Ammon's horn (tissue), 1 donor: ENCODE measurements at places on chromosomes 2 and 18.
A peak's percentile ranks its signal among the peaks of the same experiment; 100 is the strongest.

- no peak for DNase-seq
These were observed 80.7 kb upstream of the STON1 start for GRCh38 chr2:48449073-48449840.

DNA sequence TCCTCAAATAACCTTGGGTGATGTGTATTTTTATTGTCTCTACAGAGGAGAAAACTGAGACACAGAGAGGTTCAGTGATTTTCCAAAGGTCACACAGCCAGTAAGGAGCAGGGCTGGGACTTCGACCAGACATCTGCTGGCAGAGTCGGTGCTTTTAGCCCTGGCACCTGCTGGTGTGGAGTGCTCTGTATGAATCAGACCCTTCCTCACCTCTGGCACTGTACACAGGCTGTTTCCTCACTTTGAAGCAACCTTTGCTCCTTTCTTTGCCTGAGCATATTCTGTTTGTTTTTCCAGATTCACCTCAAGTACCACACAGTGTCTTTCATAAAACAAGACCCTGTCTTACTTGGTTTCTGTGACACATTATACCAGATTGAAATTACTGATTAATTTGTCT is 107.9 kb downstream of the DPP10 start:
- DNase-seq, result no peak

- peak; percentile 89 for DNase-seq
These were observed 330.1 kb downstream of the CMPK2 start for GRCh38 chr2:6535572-6535971.

DNA sequence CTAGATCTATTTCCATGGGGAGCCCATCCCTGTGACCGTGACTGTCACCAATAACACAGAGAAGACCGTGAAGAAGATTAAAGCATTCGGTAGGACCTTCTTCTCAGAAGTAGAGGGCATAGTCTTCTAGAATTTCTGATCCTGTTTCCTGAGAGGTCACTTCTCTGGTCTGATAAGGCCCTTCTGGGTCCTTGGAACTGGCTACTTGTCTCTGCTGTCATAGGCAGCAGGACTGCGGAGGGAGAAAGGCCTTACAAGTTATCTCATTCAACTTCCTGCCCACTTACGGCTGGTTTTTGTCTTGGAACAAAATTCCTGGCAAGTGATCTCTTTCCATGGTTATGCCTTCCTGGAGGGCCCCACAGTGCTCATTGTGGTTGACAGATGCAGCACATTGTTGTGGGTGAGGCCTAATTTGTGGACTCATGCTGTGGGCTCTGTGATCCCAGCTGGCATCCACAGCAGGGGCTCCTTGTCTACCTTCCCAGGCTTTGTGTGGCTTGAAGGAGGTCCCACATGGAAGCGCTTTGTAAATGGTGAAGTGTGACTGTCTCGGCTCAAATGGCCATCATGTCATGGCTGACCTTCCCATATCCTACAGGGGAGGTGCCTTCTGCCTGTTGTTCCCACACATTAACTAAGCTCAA is 22.0 kb downstream of the SAG start:
- no peak for DNase-seq

DNA sequence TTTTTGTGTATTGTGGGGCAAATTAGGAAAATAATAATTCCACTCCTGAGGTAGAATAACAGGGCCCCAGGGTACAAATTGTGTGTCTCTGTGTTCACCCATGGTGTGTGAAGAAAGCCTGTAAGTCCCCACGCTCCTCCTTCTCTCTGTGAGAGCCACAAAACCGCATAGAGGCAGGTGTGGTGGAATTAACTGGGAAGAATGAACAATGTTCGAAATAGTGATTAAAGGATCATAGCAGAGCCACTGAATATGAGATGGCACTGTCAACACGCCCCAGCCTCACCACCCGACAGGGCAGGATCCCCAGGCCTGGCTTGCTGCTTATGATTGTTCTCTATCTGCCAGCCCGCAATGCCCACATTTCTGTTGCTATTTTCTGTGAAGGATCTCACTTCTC is 14.1 kb downstream of the IL1RN start:
- no peak for DNase-seq

DNA sequence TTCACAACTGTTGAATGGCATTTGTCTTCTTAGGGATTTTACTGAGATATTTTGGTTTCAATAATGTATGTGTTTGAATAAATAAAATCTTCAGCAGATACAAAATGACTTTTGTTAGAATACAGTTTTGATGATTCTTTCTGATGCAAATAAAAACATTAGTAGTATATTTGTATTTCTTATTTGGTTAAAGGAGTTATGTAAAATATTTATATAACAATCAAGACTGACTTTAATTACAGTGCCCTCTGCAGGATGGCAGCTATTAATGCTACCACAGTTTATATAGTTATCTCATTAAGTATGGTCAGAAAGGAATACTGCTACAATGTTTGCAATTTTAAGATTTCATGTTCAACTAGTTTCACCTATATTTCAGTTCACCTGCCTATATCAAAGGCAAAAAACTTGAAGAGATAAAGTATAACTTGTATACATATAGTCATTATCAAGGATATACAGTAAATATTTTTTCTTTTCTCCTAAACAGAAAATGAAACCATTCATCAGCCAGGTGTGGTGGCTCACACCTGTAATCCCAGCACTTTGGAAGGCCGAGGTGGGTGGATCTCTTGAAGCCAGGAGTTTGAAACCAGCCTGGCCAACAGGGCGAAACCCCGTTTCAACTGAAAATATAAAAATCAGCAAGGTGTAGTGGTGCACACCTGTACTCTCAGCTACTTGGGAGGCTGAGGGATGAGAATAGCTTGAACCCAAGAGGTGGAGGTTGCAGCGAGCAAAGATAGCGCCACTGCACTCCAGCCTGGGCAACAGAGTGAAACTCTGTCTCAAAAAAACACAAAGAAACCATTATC is 19.8 kb downstream of the ARL5A start:
- DNase-seq, result peak; percentile 17

DNA sequence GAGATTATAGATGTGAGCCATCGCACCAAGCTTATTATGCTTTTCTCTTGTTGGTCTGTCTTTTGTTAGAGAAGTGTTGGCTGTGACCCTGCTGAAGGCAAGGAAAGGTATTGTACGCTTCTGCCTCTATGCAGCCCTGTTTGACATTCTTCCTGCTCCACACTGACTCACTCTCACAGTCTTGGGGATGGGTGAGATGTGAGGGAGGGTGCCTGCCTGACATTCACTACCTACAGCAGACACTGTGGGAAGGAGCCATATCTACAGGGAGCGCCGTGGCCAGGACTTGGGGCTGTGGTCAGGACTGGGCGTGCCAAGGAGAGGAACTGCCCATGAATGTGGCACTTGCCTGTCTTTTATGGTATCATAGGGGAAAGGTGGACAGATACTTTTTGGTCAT is 43.9 kb upstream of the FHL2 start:
- no peak for DNase-seq

DNA sequence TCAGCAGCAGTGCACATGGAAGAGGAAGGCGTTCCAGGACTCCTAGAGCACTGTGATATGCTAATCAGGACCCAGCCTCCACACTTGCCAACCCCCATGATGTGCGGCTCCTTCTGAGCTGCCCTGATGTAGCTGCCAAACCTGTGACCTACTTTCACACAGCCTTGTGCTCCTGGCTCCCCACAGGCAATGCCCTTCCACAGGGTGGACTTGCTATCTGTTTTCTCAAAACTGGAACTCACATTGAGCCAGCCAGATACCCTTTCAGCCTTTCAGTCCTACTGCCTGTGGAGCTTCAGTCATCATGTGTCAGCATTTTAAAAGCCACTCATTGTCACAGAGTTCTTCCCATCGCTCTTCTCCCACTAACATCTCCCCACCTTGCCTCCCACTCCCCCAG is 181.6 kb downstream of the AFF3 start:
- DNase-seq, result peak; percentile 32

DNA sequence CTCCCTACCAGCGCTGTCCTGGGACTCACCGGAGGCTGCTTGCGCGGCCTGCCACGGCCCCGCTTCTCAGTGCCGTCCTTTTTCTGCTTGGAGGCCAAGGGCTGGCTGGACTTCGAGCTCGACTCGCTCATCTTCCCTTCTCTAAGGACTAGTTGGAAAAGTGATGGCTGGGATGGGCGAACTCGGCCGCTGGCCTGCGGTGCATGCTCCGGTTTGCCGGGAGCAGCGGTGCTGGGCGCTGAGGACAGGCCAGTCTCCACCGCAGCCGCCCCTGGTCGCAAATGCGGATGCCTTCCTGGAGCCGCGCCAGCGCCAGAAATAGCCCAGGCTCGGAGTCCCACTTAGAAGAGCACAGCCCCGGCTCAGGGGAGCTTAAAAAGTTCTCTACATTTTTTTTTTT is 3.1 kb downstream of the C2orf81 start:
- no peak for DNase-seq

DNA sequence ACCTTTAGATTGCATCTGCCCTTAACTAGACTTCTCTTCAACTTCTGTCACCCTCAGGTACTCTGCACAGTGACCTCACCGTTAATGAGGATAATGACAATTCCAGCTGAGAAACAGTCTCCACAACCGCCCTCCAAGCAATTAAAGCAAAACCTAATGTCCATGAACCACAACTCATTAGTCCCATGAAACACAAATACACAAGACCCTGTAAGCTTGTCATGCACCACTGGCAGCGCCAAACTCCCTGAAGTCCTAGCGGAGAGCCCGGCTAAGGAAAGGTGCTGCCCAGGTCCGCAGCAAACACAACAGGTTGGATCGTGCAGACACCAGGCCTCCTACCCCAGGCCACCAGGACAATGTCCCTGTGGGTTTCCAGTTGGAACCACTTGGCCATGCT is 7.4 kb downstream of the SMAD7 start:
- no peak for DNase-seq

DNA sequence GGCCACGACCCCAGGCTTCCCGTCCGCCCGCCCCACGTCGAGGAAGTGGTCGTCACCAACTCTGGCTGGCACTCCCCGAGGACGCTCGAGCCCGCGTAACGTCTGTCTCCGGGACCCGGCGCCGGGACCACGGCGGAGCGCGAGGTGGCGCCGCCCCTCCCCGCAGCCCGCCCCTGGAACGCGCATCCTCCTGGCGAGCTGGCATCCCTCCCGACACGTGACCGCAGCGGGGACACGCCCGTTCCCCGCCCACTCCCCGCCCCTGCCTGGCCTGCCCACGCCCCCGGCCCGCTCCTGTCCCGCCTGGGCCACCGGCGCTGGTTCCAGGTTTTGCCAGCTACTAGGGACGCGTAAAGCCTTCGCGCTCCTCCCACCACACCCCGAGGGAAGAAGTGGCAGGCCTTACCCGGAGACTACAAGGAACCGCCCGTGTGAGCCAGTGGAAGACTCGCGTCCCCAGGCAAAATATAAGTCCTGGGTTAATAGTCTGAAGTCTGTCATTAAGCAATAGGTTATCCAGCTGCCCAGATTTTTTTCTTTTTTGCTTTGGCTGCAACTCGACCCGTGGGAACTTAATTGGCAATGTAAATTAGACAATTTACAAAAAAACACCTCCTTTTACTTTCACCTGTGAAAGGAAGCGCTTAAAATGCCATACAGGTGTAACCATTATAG is at the start of gene OSBPL1A:
TSS of gene OSBPL1A (minus strand) at position 131 of the 675 bp plus-strand sequence. CDS start 20,291 bp downstream, outside the sequence.
- DNase-seq, result peak; percentile 95

- DNase-seq, result peak; percentile 64
These were observed 4.6 kb downstream of the TGIF1 start for GRCh38 chr18:3454365-3455089.

- no peak for DNase-seq
These were observed 28.9 kb upstream of the GAREM2 start for GRCh38 chr2:26144031-26144430.

- DNase-seq, result no peak
These were observed 3.1 kb downstream of the DLX1 start for GRCh38 chr2:172088245-172089004.

- peak; percentile 13 for DNase-seq
These were observed 130.6 kb upstream of the CBLN2 start for GRCh38 chr18:72674710-72675109.

DNA sequence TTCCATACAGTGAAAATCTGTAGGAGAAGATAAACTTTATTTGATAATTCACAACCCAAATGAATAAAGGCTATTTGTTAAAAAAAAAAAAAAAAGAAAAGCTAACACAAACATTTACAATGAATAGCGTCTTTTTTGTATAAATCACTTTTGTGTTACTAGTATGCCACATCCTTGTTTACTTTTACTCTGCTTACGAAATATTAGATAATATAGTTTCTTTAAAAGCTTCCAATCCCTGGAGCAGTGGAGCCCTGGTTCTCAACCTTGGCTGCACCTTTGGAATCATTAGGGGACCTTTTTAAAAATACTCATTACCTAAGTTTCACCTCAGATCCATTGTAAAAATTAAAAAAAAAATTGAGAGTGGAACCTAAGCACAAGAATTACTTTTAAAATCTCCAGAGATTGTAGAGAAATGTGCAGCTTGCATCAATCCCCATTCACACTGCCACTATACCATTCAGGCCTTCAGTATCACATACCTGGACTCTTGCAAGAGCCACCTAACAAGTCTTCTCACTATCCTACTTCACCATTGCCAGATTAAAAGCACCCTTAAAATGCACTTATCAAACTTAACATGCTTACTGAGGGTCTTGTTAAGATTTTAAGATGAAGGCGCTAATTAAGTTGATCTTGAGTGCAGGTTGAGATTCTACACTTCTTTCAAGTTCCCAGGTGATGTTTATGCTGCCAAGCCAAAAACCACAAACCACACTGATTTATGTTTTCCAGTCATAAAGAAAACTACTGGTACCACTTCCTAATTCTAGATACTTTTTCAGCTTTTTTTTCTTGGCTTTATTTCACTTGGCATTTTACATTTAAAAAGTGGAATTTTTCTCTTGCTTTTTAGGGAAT is 59.7 kb upstream of the ZC3H15 start:
- DNase-seq, result no peak

DNA sequence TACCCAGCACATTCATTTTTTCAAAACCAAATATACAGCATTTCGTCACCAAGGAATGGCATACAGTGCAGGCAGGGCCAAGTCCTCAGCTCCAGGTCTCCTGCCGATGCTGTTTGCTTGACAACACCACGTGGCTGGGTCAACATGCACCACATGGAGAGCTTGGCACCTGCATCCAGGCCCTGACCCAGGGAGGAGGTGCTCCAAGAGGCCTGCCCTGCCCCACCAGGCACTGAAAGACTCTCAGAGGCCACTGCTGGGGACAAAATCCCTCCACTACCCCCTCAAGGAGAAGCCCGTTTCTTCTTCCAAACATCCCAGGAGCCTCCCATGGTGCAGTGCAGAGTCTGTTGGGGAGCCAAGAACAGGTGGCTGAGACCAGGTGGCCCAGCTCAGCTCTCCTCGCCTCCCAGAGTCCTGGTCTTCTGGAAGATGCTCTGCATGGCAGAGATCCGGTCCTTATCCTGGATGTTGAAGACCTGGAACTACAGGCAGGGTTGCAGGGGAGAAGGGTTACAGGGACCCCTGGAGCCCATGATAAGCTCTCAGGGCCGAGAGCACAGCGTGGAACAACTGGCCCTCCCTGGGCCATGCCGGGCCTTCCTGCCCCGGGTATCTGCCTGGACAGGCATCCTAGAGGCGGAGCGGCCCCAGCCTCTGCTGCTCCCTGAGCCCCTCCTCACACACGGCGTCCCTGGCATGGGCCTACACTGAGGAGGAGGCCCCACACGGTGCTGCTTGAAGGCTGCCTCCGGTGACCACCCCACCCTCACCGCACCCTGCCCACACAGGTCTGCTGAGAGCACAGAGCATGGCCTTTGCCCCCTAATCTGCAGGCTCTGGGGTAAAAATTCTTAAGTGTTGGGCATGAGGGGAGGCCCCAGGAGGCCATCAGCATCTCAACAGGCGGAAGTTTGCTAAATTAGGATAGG is 9.0 kb downstream of the MAB21L4 start:
- DNase-seq, result no peak

- DNase-seq, result peak; percentile 10
These were observed 86.1 kb downstream of the L3MBTL4 start for GRCh38 chr18:6328621-6329010.

- DNase-seq, result no peak
These were observed 164.0 kb downstream of the GPD2 start for GRCh38 chr2:156600196-156600595.

- no peak for DNase-seq
These were observed 951.3 kb downstream of the TSN start for GRCh38 chr2:122706757-122707223.
